Activated CD4-positive, alpha-beta memory T cell treated with anti-CD3 and anti-CD28 coated beads, Interleukin-2, amount 10 ng/mL, durations not matched to agents 7 days and 5 days (primary cell): ENCODE measurements at places on chromosomes 5 and 9. TPM values are rescaled to one million over a fixed set of nuclear protein-coding genes. Genes with fewer than 3 reads are reported as not detected.

DNA sequence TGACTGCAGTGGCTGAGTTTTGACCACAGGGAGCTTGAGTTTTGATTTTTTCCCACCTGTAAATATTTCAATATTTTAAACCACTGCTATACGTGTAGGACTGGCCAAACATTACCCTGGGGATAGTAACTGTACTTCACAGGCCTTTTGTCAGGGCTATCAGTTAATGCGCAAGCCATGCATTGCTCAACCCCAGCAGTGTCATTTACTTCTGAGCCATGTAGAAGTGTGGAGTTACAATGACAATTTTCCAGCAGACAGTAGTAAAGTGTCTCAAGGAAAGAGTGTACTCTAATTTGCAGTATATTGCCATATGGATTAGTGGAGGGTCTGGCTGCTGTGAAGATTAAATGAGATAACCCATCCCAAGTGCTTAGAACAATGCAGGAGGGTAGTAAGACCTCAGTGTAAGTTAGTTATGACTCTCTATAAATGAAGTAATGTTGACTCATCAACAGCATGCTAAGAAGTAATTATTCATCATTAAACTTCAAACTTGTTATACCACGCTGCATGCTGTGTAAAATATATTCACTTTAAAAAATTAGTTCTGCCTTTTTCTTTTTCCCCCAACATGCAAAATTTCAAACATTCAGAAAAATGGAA lies 489.2 kb downstream of the KDM4C start:
- DNase-seq, result no peak
- no peak overlapping the region for H3K27ac ChIP-seq
- peaks cover 13% of the 10 kb centered on the region for H3K27me3 ChIP-seq
- H3K4me3 ChIP-seq, result no peak overlapping the region
- H3K36me3 ChIP-seq, result no peaks in the 10 kb centered on the region

DNA sequence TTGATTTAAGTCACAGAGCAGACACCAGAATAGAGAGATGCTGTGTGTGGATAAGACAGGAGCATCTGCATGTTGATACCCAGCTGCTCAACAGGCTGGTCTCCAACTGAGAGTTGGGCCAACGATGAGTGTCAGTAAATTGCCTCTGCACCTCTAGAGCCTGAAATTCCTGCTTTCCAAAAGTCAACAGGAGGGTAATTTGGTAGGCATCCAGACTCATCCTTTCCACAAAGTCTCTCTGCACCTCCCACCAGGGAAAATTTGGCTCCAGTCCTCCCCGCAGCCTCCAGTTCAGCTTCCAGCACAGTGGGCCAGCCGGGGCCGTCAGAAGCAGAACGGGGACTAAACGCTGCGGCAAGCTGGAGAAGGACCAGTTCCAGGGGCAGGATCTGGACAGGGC lies 136.9 kb downstream of the RFK start:
- no peaks in the 10 kb centered on the region for H3K27me3 ChIP-seq
- no peak overlapping the region for H3K4me3 ChIP-seq
- DNase-seq, result no peak
- H3K4me1 ChIP-seq, result no peaks in the 10 kb centered on the region
- H3K27ac ChIP-seq, result no peak overlapping the region

- H3K27me3 ChIP-seq, result peaks cover 2% of the 10 kb centered on the region
- H3K4me1 ChIP-seq, result no peaks in the 10 kb centered on the region
- H3K4me3 ChIP-seq, result no peak overlapping the region
- DNase-seq, result no peak
- H3K27ac ChIP-seq, result no peak overlapping the region
These were observed 112.4 kb upstream of the PRLR start for GRCh38 chr5:35342664-35343063.

DNA sequence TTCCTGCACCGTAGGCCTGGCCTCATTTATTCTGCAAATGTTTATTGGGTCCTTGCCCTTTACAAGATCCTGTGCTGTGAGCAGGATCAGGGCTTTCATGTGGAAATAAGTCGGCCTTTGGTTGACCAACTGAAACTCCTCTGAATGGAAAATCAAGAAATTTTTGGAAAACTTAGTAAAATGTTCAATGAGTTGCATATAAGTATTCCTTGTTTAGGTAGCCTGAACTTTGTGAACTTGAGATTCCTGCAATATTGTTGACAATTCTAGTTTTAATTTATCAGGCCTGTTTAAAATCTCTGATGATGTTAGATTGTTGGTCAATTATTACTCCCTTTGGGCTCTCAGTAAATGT lies 1.1 kb downstream of the MAML1 start:
- peaks cover 49% of the 10 kb centered on the region for H3K4me1 ChIP-seq
- H3K27ac ChIP-seq, result peak overlapping the region; percentile 87

- no peaks in the 10 kb centered on the region for H3K27me3 ChIP-seq
- no peaks in the 10 kb centered on the region for H3K4me1 ChIP-seq
- H3K4me3 ChIP-seq, result no peak overlapping the region
These were observed 309.9 kb downstream of the MAT2B start for GRCh38 chr5:163815240-163815791.

DNA sequence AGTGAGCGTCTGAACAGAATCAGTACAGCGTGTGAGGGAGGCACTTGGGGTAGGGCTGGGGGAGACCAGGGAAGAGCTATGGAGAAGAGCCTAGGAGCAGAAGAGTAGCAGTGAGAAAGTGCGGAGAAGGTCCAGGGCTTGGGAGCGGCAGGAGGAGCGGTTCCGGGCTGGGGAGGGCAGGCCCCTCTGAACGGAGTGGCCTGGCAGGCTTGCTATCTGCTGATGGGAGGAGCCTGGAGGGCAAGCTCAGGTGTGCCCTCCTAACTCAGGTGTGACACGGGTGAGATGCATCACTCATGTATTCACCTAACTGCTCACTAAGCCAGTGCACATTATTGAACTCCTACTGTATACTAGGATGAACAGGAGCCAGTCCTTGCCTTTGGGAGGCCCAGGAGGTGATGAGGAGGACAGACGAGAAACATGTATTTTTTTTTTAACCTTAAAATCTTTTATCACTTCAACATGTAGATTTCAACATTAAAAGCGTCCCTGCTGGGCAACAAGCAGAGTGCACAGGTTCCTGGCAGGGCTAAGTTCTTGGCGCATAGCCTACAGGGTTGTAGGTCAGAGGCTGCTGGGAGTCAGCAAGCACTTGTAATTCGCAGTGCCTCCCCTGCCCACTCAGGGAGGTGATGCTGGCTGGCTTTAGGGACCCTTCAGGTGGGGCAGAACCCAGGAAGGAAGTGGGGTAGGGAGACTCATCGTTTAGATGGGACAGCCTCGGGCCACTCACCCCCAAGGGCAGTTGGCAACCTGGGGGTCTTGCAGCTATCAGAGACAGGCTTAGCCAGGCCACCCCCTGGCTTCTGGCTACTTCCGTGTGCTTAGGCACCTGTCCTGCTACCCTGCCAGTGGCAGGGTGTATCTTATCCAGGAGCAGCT lies 55.5 kb downstream of the TMOD1 start:
- H3K36me3 ChIP-seq, result no peaks in the 10 kb centered on the region
- no peak overlapping the region for H3K4me3 ChIP-seq
- H3K27me3 ChIP-seq, result peaks cover 35% of the 10 kb centered on the region
- H3K27ac ChIP-seq, result no peak overlapping the region
- no peak for DNase-seq
- H3K4me1 ChIP-seq, result peaks cover 11% of the 10 kb centered on the region

GRCh38 chr5:14292766-14293658 lies 149.9 kb downstream of the TRIO start:
- no peak overlapping the region for H3K27ac ChIP-seq
- H3K4me1 ChIP-seq, result no peaks in the 10 kb centered on the region
- no peak for DNase-seq
- H3K36me3 ChIP-seq, result no peaks in the 10 kb centered on the region
- no peak overlapping the region for H3K4me3 ChIP-seq

DNA sequence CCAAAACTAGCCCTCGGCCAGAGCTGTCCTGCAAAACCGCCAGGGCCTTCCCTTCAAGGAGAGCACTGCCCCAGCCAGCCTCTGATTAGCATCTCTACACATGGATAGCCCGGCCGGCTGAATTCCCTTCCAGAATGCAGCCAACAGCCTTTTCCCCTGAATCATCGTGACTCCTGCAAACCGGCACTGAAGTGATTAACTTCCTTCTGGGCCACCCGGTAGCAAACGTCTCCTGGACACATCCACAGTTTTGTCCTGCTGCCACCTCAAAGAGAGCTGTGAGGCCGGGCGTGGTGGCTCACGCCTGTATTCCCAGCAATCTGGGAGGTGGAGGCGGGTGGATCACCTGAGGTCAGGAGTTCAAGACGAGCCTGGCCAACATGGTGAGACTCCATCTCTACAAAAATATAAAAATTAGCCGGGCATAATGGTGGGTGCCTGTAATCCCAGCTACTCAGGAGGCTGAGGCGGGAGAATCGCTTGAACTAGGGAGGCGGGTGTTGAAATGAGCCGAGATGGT lies 21.1 kb upstream of the EEIG1 start:
- H3K4me1 ChIP-seq, result peaks cover 11% of the 10 kb centered on the region
- H3K36me3 ChIP-seq, result peaks cover 3% of the 10 kb centered on the region
- H3K27me3 ChIP-seq, result peaks cover 5% of the 10 kb centered on the region
- H3K27ac ChIP-seq, result no peak overlapping the region
- no peak overlapping the region for H3K4me3 ChIP-seq

The INSL4 gene
- not detected for total RNA-seq

The ANKRD18A gene
- total RNA-seq, result 3.4 TPM

The EIF4EBP3 gene
- 8.0 TPM for total RNA-seq

The PLCXD3 gene
- not detected for total RNA-seq

The CCL21 gene
- not detected for total RNA-seq

The SPINK14 gene
- not detected for total RNA-seq
